Muscle of arm (tissue), 14 donors: ENCODE measurements at places on chromosomes 4 and X. TPM values are rescaled to one million over a fixed set of nuclear protein-coding genes. Genes with fewer than 3 reads are reported as not detected.

The NAAA gene
- 20.3 TPM for polyA plus RNA-seq

DNA sequence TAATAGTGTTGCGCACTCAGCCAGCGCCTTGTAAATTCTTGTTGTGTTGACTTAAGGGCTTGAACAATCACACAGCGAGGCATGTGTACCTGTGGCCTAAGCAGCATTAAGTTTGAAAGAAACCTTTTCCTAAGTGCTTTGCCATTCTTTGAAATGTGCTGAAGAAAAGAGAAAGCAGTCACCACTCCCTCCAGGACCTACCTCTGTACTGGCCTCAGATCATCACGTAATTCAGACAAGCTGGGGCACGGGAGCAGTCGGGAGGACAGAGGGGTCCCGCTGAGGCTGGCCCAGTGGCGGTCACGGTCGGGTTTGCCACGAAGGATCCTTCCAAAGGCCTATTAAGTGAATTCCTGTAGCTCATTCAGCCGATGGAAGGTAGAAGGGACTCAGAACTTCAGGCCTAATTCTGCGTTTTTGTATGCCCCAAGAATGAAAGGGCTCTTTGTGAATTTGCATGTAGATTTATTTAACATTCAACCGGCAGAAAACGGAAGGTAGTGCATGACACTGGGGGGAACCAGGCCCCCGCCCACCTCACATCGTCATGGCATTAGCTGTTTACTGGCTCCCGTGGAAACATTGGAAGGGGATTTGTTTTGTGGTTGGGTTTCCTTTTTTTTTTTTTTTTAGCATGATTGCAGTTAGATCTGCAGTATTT is 106.3 kb downstream of the TRAPPC11 start:
- DNase-seq = peak; percentile 42

DNA sequence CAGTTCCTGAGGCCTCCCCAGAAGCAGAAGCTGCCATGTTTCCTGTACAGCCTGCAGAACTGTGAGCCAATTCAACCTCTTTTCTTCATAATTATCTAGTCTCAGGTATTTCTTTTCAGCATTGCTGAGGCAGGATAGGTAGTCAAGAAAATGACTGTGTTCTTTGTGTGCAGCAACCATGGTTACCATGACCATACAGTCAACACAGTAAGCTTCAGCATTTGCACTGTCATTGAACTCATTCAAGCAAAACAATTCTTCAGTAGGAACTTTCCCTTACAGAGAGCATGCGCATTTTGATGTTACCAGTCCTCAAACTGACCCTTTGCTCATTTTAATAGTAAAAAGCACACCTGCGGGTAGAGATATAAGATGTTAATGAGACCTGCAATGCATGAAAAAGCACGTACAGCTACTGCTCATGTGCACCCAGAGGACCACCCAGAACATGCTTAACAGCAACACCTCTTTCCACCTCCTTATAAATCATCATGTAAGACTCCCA is 180.8 kb downstream of the PRKX start:
- no peak for DNase-seq

The PDLIM3 gene
- 740 TPM for polyA plus RNA-seq

GRCh38 chr4:60726779-60727178 is 473.3 kb upstream of the ADGRL3 start:
- DNase-seq = no peak

GRCh38 chrX:112761242-112762207 is 79.1 kb downstream of the AMOT start:
- DNase-seq = no peak

DNA sequence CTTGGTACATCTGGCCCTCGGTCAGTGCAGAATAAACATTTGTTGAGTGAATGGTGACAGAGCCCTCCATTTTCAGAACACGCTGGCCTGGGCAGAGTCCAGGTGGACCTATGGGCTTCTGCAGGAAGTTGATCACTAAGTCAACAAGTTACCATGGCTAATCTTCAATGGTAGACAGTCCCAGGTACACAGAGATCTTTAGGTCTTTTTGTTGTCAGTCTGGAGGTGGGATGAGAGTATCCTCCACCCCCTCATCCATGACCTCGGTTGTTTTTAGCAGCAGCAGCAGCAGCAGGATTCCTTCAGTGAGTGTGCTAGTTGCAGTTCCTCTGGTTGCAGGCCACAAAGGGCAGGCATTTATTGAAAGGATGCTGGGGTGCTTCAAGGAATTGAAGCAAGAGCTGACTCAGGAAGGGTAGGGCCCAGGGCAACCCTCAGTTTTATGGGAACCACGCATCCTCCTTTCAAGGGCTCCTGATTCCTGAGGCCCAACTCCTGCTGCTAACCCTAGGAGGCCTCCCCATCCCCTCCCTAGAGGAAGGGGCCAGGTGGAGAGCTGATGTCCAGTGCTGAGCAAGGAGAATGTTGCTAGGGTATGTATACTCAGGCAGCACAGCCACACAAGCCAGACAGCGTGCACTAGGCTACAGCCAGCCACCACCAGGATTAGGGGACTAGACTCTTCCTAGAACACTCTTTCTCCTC is 1.7 kb upstream of the USP27X start:
- no peak for DNase-seq

DNA sequence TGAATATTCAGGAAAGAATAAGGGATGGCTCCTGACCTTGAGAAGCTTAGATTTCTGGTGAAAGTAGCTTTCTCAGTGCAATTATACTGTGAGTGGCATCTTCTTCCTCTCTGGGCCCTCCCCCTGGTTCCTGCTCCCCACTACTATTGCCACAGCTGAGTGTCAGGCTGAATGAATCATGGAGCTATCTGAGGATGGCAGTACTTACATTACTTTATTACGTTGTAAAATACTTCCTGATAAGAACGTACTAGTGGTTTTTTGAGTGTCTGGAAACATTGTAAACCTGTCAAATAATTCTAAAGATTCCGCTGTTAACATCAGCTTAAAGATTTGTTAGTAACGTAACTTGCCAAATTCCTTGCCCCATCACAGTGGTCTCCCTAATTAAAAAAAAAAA is 36.2 kb downstream of the ARHGAP10 start:
- DNase-seq = no peak

The BTC gene
- 3.7 TPM for polyA plus RNA-seq

The ZAR1 gene
- polyA plus RNA-seq = not detected

- DNase-seq = no peak
These were observed 11.2 kb downstream of the CD40LG start for GRCh38 chrX:136659174-136659573.

- no peak for DNase-seq
These were observed 39.0 kb downstream of the CPLX1 start for GRCh38 chr4:786861-787300.

DNA sequence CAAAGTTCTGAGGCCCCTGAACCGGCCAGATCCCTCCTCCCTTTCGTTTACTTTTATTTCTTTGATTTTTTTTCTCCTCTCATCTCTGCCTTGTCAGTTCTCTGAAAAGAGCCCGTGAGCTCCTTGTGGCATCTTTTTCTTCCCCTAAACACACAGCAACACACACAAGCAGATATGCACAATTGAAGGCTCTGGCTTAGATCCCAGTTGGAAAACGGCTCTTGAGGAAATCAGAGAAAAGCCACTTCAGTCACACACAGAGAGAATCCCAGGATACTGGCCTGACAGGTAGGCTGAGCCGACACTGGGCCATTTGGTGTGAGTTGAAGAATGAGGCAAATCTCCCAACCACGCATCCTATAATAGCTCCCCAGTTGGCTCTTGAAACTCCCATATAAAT is 12.9 kb downstream of the DIPK2B start:
- no peak for DNase-seq

- DNase-seq = peak; percentile 64
These were observed 111.9 kb downstream of the STOX2 start for GRCh38 chr4:184016759-184017668.

DNA sequence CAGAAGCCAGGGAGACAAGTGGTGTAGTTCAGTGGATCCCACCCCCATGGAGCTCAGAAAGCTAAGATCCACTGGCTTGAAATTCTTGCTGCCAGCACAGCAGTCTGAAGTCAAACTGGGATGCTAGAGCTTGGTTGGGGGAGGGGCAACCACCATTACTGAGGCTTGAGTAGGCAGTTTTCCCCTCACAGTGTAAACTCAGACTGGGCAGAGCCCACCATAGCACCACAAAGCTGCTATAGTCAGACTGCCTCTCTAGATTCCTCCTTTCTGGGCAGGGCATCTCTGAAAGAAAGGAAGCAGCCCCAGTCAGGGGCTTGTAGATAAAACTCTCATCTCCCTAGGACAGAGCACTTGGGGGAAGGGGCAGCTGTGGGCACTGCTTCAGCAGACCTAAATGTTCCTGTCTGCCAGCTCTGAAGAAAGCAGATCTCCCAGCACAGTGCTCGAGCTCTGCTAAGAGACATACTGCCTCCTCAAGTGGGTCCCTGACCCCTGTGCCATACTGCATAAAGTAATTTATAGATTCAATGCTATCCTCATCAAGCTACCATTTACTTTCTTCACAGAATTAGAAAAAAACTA is 163.2 kb downstream of the HHIP start:
- DNase-seq = no peak

The TLR7 gene
- polyA plus RNA-seq = 0.98 TPM

- DNase-seq = no peak
These were observed 229.3 kb downstream of the ANKRD50 start for GRCh38 chr4:124483048-124483906.

DNA sequence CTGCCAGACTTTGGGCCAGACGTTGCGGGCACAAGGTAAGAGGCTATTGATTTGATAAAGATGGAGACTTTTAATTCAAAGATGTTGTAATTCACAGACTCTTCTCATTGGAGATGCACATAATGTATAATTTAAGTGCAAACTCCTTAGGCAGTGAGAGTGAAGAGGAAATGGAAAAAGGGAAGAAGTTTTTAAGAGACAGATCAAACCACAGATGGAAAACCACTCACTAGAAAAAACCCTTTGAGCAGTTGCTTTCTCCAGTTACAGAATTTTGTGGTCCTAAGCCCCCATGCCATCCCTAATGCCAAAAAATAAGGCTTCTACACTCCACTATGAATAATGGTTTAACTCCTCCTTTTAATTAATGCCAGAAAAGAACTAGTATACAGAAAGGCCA is 977.1 kb upstream of the PRKX start:
- DNase-seq = no peak

The ATP8A1 gene
- polyA plus RNA-seq = 11.0 TPM

- DNase-seq = no peak
These were observed 30.3 kb upstream of the TMSB15B start for GRCh38 chrX:103932133-103932532.

The ARSD gene
- polyA plus RNA-seq = 9.5 TPM

DNA sequence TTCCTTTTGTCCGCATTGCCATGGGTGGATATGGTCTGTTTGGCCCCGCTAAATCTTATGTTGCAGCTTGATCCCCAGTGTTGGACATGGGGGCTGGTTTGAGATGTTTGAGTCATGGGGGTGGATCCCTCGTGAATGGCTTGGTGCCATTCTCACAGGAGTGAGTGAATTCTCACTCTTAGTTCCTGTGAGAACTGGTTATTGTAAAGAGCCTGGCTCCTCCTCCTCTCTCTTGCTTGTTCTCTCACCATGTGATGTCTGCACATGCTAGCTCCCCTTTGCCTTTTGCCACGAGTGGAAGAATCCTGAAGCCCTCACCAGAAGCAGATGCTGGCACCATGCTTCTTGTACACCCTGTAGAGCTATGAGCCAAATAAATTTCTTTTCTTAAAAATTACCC is 22.6 kb upstream of the STBD1 start:
- DNase-seq = no peak

DNA sequence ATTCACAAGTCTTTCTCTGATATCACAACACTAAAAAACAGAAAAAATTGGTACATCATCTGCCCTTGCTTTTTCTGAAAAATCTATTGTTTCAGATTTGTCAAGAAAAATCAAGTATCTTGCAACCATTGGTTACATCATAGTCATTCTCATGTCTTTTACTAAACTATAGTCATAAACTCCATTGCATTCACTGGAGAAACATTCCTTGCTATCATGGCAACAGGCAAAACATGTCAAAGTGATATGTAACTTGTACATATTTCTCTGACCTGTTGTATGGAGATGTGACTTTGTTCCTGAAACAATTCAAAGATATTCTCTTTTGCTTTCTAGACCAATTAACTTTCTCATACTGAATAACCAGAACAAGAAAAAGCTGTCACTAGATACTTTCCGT is 121.9 kb upstream of the ANK2 start:
- DNase-seq = no peak

DNA sequence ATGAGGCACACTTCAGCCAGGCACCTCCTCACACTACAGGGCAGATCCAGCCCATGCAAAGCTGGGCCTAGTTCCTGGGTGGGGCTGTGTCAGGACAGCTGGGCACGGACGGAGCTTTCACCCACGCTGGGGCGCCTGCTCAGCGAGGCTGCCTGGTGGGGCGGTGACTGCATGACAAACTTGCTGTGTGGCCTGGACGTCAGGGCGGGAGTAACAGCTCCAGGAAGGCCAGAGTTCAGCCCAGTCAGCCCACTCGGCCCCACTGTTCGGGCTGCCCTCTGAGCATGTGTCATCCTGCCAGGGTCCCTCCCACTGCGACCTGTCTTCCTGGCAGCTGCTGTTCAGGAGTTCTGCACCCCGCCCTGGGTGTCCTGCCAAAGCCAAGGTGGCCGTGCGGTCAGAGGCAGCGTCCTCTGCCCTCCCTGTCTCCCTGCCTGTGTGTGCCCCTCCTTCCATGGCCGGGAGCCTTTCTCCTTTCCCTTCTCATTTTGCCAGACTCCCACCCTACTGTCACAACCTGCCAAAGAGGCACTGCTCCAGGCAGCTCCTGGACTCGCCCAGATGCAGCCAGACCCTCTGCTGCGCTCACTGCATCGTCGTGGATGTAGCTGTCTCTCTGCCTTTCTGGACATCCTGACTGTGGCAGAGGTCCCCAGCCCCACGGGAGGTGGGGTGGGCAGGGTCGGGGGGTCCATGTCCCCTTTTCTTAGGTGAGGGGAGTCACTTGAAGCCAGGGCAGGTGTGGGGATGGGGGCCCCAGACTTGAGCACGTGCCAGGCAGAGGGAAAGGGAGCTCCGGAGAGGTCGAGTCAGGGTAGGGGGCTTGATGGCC is 33.0 kb upstream of the KIAA0232 start:
- DNase-seq = peak; percentile 36

The FMR1NB gene
- polyA plus RNA-seq = not detected

DNA sequence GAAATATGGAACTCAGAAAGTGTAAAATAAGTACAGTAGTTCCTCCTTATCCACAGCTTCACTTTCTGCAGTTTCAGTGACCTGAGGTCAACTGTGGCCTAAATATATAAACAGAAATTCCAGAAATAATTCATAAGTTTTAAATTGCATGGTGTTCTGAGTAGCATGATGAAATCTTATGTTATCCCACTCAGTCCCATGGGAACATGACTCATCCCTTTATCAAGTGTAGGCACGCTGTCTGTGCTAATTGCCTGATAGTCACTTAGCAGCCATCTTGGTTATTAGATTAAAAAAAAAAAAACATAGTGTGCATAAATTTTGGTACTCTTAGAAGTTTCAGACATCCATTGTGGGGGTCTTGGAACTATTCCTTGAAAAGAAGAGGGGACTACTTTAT is 983.4 kb upstream of the ADGRL3 start:
- no peak for DNase-seq

GRCh38 chr4:153465615-153466080 is 512 bp upstream of the TMEM131L start:
- DNase-seq = peak; percentile 66

The SRPX2 gene
- 27.3 TPM for polyA plus RNA-seq

The HSFX4 gene
- 5.1 TPM for polyA plus RNA-seq

The IGFBP7 gene
- 141 TPM for polyA plus RNA-seq

The DOK7 gene
- 8.9 TPM for polyA plus RNA-seq
